Astrocyte of the spinal cord (primary cell): ENCODE measurements at places on chromosomes 1 and 21.

DNA sequence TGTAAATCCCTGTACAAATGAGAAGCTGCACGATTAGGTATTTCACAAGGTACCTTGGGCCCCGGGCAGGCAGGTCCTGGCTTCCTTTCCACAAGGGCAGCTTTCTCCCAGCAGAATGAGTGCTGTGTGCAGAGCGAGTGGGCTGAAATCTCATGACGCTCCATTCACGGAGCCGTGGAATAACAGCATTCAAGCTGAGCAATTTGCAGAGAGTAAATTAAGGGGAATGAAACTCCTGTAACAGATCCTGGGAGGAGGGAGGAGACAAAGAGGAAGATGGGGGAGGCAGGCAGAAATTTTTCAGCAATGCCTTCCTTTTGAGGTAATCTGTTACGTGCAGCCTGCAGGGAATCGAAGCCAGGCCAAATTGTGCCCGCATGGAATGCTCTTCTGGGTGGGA, 239.9 kb downstream of the TNR start:
- no peak for DNase-seq

GRCh38 chr1:180609643-180610555, 21.9 kb upstream of the XPR1 start:
- no peak for DNase-seq

DNA sequence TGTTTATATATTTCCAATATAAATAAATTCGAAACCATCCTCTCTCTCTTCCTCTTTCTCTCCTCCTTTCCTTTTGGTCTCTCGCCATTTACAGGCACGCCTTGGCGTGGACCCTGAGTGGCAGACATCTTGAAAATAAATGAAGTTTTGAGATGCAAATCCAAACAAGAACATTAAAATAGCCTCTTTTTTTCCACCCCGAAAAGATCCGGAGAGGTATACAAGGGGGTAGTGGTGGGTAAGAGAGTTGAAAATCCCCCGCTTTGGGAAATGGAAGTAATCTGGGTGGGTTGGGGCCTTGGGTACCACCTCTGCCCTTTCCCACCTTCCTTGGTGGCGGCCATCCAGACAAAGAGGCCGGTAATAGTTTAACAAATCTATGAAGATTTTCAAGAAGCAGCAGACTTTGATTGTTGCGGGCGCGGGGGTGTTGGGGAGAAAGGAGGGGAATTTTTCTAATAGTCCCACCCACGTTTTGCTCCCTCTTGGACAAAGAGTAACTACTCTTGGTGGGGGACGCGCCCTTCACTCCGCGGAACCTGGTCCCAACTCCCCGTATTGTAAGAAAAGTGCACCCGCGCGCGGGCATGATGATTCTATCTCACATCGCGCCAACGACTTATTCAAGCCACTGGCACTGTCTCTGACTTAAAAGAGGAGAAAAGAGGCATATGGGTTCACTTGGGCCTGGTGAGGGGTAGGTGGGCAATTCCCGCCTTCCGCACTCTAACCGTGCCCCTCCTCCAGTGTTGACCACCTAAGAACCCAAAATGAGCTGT, 4.0 kb upstream of the FOXD3 start:
- DNase-seq = no peak

GRCh38 chr1:232822530-232822929, 17.3 kb downstream of the MAP10 start:
- no peak for DNase-seq

- no peak for DNase-seq
Measured at GRCh38 chr1:107389410-107390396, 248.9 kb downstream of the NTNG1 start.

DNA sequence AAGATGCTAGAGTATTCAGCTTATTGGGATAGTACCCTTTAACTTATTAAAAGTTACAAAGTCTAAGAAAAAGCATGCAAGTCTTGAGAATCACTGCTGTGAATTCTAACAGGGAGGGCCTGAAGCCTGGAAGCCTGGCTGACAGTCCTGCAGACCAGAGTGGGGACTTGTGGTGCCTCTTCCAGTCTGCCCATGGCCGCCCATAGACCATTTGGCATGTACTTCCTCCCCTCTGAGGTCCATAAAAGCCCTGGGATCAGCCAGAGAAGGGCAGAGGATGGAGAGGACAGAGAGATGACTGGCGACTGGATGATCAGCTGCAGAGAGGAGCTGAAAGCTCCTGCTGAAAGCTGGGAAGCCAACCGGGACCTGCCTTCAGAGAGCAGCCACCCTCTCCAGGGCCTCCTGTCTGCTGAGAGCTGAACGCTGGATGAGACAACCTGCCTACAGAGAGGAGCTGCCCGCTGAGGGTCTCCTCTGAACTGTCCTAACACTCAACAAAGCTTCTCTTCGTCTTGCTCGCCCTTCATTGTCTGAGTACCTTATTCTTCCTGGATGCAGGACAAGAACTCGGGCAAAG, 12.5 kb upstream of the SLC1A7 start:
- no peak for DNase-seq

GRCh38 chr1:109792056-109792831, 28.5 kb upstream of the EPS8L3 start:
- peak; percentile 95 for DNase-seq
